ENCODE measurements at places on chromosomes 7 and 10.
A peak's percentile ranks its signal among the peaks of the same experiment; 100 is the strongest.

DNA sequence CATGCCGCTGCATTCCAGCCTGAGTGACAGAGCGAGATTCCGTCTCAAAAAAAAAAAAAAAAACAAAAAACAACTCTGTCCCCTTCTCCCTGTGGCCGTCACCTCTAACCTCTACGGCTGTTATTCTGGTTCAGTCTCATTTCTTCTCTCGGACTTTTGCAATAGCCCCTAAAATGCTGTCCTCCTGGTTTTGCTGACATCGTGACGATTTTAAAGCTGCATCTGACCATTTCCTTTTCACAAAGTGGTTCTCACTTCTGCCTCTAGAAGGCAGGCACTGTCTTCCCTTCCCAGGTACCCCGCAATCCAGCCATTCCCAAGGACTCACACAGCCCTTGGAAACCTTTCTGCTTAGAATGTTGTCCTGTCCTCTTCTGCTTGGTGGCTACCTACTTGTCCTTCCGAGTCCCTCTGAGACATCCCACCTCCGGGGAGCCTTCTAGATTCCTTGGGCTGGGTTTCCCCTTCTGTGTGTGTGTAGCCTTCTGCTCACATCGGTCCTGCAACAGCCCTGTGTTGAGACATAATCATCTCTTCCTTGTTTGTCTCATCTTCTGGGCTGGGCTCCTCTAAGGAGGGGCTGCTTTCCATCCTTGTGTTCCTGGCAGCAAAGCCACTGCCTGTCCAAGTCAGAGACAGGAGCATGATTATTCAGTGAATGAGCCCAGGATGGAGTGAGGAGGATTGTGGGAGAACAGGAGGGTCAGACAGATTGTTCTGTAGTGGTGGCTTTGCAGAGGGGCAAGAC, 83.1 kb downstream of the GRK5 start:
- DNase-seq, result no peak

GRCh38 chr7:28266402-28266801, 85.8 kb upstream of the JAZF1 start:
- DNase-seq, result no peak

DNA sequence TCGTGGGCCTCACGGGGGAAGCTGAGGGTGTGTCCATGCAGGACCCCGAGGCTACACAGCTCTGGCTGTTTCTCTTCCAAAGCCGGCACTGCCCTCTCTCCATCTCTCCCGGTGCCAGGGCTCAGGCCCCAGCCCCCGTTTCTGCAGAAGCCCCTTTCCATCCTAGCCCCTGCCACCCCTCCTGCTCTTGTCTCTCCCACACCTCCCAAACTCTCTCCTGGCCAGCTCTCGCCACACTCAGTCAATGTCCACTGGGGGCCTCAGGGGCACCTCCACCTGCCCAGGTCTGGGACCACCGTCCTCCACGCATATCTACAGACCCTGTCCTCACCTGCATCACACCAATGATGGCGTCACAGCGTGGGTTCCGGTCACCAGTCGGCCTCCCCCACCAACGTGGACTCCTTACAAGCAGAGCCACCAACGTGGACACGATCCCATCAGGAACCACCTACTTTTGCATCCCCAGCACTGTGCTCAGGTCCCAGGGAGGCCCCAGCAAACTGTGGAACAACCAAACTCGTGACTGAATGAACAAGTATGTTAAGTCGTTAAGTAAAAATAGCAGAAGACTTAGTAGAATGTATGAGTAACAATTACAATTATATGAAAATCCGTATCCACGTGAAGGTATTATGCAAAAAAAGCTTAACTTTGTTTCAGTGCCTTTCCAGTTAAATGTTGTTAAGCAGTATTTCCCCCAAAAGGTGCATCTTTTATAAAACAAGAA, 38.4 kb downstream of the DIP2C start:
- DNase-seq, result no peak

- no peak for DNase-seq
Observed at GRCh38 chr10:129727071-129727470, 237.0 kb downstream of the EBF3 start.

DNA sequence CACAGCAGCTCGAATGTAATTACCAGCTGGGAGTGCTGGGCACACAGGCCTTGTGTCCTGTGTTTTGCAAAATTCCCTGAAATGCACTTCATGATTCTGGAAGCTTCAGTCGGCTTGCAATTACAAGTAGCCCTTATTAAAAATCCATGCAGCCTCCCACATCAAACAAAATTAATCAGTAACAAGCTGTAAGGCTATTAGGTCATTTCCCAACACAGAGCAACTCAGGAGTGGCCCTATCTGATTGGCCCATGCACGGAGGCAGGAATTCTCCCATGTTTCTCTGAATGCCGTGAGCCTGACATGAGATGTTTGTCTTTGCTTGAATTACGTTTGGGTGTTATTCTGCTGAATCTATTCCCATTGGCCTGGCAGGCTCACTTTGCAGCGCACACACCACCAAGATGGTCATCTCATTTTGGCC, 36.9 kb downstream of the FOXL3 start:
- DNase-seq, result no peak

- DNase-seq, result no peak
Observed at GRCh38 chr10:78382047-78382446, 348.4 kb downstream of the RPS24 start.

DNA sequence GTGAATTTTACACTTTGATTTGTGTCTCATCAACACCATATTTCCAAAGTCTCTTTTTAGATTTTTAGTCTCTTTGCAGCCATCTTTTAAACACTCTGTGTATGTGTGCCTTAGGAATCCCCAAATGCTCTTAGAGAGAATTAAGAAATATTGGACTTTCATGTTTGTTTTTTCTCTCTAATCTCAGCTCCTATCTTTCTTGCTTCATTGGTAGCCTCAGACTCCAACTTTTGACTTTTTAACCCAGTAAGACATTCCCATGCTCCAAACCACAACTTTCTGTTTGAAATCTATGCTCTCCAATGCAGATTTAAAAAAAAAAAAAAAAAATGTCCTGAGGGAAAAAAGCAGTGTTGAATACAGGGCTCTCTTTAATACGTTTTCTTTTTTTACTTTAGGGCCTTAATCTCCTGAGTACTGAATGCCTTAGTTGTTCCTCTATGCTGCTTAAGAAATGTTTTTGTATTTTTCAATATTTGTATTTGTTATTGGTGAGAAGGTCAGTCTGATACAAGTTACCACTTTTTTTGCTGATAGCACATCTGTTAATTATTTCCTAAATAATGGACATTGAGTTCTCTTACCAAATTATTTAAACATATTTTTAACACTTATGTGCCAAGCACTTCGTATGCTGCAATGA, 489.9 kb downstream of the NXPH1 start:
- DNase-seq, result no peak

GRCh38 chr10:72370201-72370722, 15.5 kb upstream of the DNAJB12 start:
- DNase-seq, result no peak

GRCh38 chr7:157485361-157485831, 148.6 kb downstream of the DNAJB6 start:
- no peak for DNase-seq

DNA sequence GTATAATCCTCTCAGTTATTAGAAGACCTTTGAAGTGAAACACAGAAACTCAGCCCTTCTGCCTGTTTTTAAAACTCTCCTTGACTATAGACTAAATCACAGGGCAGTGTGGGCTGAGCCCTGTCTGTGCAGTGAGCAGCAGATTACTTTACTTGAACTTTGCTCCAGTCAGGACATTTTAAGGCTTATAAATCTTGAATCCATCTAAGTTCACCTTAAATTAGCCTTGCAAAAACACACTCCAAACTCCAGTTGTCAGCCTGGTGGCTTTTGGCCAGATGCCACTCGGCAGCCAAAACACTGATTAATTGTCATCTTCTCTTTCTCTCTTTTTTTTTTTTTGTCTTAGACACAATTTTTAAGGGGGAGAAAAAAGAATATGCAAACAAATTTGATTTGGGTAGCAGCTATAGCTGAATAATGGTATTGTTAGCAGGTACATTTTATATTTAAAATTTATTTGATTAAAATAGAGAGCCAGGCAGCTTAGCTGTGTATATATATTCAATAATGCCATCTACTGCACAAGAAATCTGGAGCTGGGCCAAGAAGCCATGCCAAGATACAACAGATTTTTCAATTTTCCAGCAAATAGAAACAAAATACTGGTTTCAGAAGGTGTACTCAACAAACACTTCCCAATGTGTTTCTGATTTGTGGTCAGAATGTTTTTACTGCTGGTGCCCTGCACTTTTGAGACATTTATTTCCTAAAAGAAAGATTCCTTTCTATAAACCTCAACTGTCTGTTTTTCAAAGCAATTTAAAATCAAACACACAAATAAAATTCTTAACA, 247.7 kb downstream of the TFEC start:
- DNase-seq, result peak; percentile 77

DNA sequence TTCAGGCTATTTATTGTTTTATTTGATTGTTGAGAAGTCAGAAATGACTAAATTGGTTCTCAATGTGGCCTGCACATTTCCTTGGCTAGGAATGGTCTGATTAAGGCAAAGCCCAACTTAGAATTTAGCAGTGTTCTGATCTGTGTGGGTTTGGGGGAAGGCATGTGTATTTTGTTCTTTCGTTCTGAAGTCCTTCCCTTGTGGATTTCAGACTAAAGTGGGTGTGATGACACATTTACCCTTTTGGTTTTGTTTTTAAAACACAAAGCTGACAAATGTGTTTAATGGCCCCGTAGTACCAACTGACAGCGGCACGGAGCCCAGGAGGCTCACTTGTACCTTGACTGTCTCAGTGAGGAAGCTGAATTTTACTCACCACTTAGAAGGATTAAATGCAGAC, 452.3 kb upstream of the GALNT17 start:
- no peak for DNase-seq

DNA sequence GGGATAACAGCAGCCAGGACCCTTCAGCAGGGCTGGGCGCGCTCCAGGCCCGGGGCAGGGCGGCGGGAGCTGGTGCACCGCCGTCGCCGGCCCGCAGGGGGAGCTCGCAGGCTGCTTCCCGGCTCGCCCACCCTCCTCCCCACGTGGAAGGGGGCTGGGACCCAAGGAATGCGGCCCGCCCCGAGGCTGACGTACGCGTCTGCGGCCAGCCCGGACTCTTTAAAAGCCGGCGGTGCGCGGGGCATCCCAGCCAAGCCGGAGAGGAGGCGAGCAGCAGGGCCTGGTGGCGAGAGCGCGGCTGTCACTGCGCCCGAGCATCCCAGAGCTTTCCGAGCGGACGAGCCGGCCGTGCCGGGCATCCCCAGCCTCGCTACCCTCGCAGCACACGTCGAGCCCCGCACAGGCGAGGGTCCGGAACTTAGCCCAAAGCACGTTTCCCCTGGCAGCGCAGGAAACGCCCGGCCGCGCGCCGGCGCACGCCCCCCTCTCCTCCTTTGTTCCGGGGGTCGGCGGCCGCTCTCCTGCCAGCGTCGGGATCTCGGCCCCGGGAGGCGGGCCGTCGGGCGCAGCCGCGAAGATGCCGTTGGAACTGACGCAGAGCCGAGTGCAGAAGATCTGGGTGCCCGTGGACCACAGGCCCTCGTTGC, at the start of gene PFKFB3:
TSS of gene PFKFB3 (plus strand) at position 249 of the 647 bp plus-strand sequence. CDS start at position 578, 329 bp downstream.
- DNase-seq, result peak; percentile 32

DNA sequence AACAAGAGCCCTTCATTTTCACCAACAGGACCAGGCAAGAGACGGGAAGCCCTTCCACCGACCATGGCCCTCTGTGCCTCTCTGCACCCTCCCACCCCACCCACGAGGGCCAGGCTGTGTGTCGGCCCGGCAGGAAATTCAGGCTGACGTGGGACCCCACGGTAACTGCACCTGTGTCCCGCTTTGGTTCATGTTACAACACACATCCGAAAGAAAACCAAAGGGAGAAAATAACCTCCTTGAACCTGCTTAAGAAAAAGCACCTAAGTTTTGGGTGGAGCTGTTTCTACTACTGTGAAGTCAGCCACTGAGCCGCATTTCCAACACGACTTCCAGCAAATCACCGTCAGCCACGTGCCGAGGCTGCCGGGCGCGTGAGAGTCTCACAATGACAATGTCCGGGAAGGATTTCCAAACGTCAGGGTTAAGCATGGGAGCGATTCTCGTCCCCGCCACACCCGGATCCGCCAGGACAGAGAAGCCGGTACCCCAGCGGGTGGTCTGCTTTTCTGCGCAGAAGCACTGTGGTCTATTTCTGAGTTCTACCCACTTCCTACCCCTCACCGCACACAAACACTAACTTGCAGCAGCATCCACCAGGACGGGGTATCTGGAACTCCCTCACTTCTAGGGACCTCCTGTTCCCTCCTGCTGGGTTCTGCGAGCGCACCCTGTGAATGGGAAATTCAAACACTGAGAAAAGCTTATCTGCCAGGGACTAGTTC, 36.6 kb downstream of the AMZ1 start:
- DNase-seq, result no peak

- DNase-seq, result no peak
Observed at GRCh38 chr10:78212786-78213175, 179.1 kb downstream of the RPS24 start.
